ENCODE measurements at places on chromosomes 1 and 21.

DNA sequence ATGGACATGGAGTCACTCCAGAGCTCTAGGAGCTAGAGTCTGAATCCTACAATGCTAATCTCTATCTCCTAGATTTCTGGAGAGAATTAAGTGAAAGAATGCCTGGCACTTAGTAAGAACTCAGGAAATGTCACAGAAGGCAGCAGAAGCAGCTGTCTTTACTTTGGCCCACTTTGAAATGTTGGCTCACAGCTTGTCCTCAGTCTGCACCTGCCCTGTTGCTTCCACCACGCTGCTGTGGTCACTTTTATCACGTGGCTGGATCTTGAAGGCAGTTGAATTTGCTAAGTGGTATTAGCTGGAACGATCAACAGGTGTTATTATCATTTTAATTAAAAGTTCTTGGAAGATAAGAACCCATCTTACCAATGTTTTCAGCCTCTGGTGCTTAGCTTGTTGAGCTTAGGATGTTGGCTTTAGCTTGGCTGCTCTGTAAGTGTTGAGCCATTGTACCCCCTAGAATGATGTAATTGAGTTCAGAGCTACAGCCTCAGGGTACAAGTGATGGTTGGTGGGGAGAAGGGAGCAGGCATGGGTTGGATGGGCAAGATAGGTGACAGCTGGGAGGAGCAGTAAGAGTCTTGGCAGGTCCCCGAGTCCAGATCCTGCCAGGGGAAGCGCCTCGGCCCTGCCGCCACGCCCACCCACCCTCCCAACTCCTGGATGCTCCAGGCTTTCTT is 41.9 kb upstream of the EPS8L3 start:
- H3K36me3 ChIP-seq, result no peaks in the 10 kb centered on the region
- no peaks in the 10 kb centered on the region for H3K27me3 ChIP-seq
- H3K27ac ChIP-seq, result no peak overlapping the region
- H3K4me3 ChIP-seq, result no peak overlapping the region
- H3K4me1 ChIP-seq, result peaks cover 12% of the 10 kb centered on the region
- DNase-seq, result no peak

GRCh38 chr1:246677842-246678241 is 46.4 kb upstream of the SCCPDH start:
- peaks cover 4% of the 10 kb centered on the region for H3K36me3 ChIP-seq
- H3K4me3 ChIP-seq, result no peak overlapping the region
- H3K27me3 ChIP-seq, result no peaks in the 10 kb centered on the region

- peaks cover 18% of the 10 kb centered on the region for H3K36me3 ChIP-seq
- no peak for DNase-seq
- no peak overlapping the region for H3K4me3 ChIP-seq
- H3K27me3 ChIP-seq, result no peaks in the 10 kb centered on the region
Observed at GRCh38 chr1:100053119-100053518, 79.6 kb downstream of the SASS6 start.

GRCh38 chr1:5856246-5856815 is 135.9 kb downstream of the NPHP4 start:
- H3K4me1 ChIP-seq, result peaks cover 6% of the 10 kb centered on the region
- no peaks in the 10 kb centered on the region for H3K36me3 ChIP-seq
- no peak overlapping the region for H3K27ac ChIP-seq
- no peaks in the 10 kb centered on the region for H3K27me3 ChIP-seq
- DNase-seq, result no peak
- no peak overlapping the region for H3K4me3 ChIP-seq

- H3K27me3 ChIP-seq, result peaks cover 35% of the 10 kb centered on the region
- H3K27ac ChIP-seq, result no peak overlapping the region
- no peak overlapping the region for H3K4me3 ChIP-seq
- peaks cover 8% of the 10 kb centered on the region for H3K4me1 ChIP-seq
- DNase-seq, result peak; percentile 52
Observed at GRCh38 chr1:153192697-153193096, 10.5 kb upstream of the LELP1 start.

GRCh38 chr1:177959811-177960515 is 9.9 kb downstream of the SEC16B start:
- H3K27me3 ChIP-seq, result no peaks in the 10 kb centered on the region
- H3K27ac ChIP-seq, result peak overlapping the region; percentile 10
- peaks cover 6% of the 10 kb centered on the region for H3K4me1 ChIP-seq
- no peak overlapping the region for H3K4me3 ChIP-seq

DNA sequence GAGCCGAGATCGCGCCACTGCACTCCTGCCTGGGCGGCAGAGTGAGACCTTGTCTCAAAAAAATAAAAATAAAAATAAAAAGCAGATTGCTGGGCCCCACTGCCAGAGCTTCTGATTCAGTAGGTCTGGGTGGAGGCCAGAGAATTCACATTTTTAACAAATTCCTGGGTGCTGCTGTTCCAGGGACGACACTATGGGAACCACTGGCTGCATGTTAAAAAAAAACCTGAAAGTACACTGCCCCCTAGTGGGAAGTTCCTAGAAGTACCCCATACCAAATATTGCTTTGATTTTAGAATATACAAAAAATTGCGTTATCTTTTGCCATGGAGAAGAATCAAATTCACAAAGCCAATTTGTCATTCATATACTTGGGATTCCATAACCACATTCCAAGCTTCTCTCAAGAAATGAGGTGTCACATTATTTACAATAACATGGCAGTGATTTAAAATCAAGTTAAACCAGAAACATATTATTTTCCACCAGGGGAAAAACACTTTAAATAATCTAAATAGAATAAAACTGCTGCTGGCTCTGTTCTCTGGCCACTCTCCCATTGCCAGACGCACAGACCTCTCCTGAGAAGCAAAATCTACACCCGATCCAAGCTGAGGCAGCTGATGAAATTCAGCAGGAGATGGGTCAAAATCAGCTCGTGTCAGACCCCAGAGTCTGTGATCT is 27.4 kb downstream of the SYF2 start:
- no peak for DNase-seq
- H3K4me3 ChIP-seq, result no peak overlapping the region
- H3K36me3 ChIP-seq, result no peaks in the 10 kb centered on the region
- H3K27ac ChIP-seq, result no peak overlapping the region
- peaks cover 2% of the 10 kb centered on the region for H3K4me1 ChIP-seq
- peaks cover under 1% of the 10 kb centered on the region for H3K27me3 ChIP-seq

All from mesothelial cell of epicardium (in vitro differentiated cells).